ENCODE measurements at places on chromosomes 11 and 22.

- no peak for DNase-seq
These were observed 38.8 kb downstream of the PDE2A start for GRCh38 chr11:72635309-72635915.

DNA sequence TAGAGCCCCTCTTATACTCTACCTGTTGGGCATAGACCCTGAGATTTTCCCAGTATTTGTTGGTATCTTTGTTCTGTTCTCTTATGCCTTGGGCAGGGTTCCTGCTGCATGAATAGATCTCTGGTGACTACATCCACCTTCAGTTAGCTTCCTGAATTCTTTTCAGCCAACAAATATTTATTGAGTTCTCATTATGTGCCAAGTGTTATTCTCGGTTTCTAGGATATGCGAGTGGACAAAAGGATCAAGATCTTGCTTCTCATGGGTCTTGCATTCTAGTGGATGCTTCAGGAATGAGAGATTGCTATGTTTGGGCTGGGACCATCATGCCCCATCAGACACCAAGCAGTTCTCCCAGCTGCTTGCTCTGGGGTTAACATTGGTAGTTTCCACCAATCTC, 340.0 kb downstream of the METTL15 start:
- DNase-seq = no peak

DNA sequence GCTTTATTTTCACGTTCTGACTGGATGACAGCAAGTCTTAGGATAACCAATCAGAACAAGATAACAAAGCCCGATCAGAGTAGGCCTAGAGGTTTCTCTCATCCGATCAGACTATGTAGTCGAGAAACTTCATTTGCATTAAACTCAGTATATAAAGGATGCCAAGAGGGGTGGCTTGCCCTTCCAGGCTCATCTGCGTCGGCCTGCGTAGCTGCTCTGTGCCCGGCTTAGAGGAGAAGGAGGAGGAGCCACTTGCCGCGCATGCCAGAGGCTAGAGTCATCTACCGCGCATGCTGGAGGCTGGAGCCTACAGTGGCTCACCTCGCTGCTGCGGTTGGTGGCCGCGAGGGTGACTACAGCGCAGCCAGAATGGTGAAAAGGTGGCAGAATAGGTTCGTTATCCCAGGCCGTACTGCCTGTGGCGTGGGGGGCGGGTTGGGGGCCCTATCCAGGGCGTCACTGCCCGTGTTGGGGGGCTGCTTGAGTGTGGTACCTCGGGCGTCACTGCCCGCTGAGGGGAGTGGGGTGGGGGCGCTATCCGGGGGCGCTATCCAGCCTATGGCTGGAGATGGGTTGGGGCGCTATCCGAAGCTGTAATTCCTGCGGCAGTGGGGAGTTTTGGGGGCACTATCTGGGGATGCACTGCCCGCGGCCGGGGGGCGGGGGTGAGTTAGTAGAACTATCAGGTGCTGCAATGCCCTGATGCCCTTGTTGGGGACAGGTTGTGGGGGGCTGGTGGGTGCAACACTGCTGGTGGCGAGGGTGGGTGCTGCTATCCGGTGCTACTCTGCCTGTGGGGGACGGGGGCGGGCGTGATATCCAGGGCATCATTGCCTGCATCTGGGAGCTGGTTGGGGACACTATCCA, at the start of gene RFPL2:
Gene RFPL2, minus strand, starts transcription at position 218 of the 867 bp plus-strand sequence. CDS start 2,622 bp downstream, outside the sequence.
- DNase-seq = no peak

DNA sequence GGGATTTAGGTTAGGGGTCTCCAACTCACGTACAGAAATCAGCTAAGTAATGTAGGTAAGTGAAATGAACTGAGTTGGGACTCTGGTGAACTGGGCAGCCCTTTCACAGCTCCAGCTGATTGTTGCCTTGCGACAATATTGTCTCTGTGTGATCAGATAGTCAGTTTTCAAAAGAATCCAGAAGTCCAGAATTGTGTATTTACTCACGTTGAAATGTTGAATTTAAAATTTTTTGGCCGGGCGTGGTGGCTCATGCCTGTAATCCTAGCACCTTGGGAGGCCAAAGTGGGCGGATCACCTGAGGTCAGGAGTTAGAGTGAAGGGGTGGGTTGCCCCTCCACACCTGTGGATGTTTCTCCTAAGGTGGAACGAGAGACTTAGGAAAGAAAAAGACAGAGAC, 18.8 kb upstream of the WDR74 start:
- no peak for DNase-seq

DNA sequence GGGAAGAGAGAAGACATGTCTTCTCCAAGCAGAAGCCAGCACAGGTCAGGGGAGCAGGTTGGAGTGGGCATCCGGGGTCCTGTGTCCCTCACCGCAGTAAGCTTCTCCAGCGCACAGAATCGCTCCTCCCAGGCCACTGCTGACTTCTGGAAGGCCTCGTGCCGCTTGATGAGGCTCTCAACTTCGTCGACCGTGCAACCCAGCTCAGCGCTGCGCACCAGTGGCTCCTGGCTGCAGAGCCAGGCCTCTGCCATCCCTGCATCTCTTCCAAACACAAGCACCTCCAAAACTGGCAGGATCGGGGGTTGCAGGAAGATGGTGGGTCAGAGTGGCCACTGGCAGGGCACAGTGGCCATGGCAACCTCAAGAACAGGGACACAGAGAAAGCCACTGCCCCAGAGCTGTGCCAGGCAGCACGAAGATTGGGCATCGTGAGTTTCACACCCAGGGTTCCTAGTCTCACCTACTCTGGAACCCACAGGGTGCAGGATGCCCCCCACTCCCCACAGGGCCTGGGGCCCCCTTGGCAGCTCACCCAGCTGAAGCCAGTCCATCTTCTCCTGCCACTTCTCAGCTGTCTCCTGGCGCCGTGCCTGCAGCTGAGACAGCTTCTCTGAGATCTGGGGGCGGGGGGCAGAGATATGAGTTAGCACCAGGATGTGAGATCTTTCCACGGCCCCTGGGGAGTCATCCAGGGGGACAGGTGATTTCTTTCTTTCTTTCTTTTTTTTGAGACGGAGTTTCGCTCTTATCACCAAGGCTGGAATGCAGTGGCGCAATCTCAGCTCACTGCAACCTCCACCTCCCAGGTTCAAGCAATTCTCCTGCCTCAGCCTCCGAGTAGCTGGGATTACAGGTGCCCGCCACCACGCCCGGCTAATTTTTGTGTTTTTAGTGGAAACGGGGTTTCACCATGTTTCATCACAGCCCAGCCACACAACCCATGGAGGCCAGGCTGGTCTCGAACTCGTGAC, 11.2 kb upstream of the RBM4B start:
- DNase-seq = no peak

DNA sequence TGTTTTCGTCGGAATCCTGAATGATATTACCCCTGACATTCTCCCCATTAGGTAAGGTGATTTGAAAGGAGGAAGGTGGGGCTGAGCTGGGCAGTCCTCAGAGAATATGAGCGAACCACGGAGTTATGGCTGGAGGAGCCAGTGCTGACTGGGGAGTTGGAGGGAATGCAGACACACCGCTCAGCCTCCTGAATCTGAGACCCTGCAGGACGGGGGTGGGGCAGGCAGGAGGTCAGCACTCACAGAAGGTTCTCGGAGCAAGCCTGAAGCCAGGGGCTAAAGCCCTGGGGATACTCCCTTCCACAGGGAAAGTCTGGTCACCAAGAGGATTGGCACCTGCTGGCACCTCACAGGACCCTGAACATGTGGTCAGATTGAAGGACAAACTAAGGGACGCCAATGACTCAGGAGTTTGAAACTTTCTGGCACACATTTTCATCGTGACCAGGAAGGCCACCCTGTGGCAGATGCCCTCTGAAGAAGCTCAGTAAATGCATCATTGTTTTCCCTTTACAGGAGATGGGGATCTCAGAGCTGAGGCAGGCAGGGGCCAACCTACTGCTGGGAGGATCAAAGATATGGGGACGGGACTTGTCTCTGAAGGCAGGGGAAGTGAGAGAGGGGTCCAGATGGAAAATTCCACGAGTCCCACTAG, 26.9 kb upstream of the FCHSD2 start:
- DNase-seq = no peak

GRCh38 chr11:63608353-63609345, 5.6 kb downstream of the PLAAT3 start:
- DNase-seq = no peak

DNA sequence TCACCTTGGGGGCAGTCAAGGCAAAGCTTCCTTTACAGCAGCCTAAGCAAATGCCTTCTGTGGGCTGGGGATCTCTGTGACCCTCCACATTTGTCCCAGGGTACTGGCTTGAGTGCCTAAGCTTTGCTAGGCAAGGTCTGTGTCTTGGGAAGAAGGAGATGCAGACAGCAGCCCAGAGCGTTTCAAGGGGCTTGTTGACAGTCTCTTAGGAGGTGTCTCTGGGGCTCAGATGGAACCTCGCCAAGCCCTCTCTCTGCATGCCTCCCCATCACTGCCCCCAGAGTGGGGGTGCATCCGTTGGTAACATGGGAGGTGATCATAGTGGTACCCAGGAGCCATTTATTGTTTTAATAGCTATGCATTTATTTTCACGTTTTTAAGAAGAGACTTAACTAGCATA, 29.1 kb upstream of the TMPRSS4 start:
- no peak for DNase-seq

DNA sequence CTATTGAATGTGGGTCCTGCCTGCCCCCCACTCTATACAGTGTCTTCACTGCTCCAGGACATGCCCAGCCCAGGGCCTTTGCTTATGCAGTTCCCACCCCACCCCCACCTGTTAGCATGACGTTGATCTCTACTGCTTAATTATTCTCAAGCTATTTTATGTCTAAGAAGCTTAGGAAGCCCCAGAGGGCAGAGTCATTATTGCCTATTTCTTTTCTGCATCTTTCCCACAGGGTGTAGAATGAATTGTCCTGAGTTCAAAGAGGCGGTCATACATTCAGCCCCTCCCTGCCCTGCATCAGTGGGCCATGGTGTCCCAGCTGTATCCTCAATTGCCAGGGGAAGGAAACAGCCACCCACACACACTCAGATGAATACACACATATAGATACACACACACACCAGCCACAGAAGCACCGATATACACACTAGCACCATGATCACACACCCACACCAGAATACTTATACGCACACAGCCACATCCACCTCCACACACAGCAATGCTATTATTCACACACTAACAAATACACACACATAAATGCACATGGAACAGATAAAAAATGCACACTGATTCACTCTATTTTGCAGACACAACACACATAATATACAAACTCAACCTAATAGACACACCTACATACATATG, 1.5 kb downstream of the PDE2A start:
- no peak for DNase-seq

GRCh38 chr11:47587723-47588326, 1.3 kb downstream of the FAM180B start:
- no peak for DNase-seq

DNA sequence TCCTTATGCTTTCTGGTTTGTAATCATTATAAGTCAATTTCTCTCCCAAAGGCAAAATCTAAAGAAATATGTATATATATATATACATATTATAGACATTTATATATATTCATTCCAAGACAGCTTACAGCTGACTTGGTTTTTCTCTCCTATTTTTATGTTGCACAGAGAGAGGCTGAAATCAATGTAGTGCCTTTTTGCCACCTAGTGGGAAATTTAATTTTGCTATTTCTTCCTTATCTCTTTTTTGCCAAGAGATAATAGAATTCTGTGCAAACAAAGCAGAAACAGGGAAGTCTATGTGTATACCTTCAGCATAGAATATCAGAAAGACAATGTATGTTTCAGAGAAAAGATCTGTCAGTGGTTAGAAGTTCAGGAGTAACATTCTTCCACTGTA, 186.0 kb upstream of the ANO5 start:
- DNase-seq = no peak

DNA sequence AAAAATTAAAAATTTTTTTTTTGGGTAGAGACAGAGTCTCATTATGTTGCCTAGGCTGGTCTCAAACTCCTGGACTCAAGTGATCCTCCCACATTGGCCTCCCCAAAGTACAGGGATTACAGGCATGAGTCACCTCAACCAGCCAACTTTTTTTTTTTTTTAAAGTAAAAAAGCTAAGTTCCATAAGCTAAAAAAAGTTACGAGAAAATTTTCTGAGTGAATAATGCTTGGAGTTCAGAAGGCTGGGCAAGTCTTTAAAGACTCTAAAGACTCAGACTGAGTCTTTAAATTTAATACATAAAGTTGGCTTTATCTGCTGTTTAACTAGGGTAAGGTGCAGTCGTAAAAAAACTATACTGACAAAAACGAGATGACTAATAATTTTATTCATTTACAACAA, 5.6 kb downstream of the DDX6 start:
- DNase-seq = no peak

DNA sequence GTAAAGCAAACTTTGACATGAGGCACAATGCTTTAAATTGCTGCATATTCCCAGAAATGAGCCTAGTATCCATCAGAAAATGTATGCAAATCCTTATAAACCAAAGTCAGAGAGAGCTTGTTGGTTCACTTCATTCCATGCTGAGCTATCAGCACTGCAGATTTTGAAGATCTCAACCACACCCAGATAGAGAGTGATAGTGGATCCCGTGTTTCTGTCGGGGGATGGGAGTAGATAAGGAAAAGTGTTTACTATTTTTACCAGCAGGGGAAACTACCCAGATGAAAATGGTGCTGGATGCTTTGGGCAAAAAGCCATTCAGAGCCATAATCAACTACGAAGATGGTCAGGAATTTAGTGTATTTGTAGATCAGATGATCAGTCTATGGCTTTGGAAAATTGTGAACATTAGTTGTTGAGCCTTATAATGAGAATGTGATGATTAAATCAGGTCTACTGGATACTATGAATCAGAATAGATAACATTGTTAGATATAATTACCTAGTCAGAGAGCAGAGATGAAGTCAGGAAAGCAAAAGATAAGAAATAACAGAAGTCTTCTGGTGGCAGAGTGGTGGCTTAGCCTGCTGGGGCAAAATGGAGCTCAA, 10.8 kb downstream of the OR51B6 start:
- no peak for DNase-seq

- no peak for DNase-seq
These were observed 821.1 kb downstream of the CNTN5 start for GRCh38 chr11:99841885-99842284.

DNA sequence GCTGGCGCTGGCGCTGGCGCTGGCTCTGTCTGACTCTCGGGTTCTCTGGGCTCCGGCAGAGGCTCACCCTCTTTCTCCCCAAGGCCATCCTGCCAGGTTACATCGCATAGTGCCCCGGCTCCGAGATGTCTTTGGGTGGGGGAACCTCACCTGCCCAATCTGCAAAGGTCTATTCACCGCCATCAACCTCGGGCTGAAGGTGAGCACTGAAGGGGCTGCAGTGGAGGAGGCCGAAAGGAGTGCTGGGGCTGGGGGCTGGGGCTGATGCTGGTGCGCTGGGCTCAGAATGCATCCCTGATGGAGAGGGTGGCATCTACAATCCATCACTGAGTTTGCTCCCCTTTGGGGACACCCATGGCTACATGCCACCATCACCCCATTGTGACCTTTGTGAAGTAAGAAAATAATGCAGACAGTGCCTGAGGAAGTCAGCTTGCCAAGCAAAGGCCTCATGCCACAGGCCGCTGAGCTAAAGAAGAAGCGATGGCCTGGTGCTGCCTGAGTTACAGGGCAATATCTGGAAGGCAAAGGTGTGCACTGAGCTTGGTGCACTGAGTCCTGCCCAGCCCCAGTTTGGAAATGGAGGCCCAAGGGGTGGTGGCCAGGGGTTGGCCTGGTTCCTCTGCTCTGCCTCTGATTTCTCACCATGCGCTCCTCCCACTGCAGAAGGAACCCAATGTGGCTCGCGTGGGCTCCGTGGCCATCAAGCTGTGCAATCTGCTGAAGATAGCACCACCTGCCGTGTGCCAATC, 620 bp downstream of the SMPD1 start:
- no peak for DNase-seq
